ENCODE measurements at places on chromosomes 1 and 21. TPM values are rescaled to one million over a fixed set of nuclear protein-coding genes. Genes with fewer than 3 reads are reported as not detected.

CD84 gene
- 66.2 TPM for total RNA-seq

DNA sequence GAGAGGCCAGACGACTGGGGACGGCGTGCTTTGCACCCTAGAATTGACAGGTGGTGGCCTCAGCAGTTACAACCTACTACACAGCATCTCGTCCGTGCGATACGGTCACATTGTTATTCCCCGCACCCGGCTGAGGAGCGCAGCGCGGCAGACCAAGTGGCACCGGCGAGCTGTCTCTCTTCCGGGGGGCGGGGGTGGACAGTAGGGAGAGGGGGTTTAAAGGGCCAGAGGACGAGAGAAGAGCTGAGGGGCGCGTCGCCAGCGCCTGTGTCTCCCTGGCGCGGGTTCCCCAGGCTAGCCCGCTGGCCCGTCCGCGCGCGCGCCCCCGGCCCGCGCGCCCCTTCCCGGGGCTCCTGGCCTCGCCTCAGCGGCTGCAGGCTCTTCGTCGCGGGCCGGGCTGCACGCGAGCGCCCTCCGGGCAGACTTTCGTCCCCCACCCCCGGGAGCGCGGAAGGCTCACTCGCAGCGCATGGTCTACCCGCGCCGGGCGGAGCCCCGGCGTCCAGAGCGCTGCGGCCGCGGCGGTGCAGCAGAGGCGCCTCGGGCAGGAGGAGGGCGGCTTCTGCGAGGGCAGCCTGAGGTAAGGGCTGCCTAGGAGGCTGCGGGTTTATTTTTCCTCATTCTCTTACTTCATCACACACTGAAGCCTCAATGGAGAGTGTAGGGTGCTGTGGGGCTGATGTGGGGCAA is at the start of gene PDE4B:
Gene PDE4B (plus strand): TSS at position 227 of the 690 bp plus-strand sequence.
- DNase-seq = no peak

GRCh38 chr1:52385376-52385775 is 18.8 kb downstream of the ORC1 start:
- no peak for DNase-seq

DNA sequence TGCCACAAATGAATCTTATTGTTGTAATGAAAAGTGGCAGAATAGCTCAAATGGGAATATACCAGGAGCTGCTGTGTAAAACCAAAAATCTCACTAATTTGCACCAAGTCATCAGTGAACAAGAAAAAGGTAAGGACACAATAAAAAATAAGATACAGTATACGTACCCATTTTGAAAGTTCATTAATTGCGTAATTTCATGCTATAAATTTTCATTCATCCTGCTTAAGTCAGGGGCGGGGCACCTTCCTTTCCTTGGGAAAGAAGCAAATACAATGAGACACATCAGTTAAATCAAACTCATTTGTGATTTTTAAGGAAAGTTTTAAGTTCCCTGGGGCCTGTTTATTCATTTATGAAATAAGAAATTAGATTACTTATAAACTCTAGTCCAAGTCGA is 65.4 kb downstream of the HSPA13 start:
- no peak for DNase-seq

- no peak for DNase-seq
These were observed 55.8 kb upstream of the BOLA1 start for GRCh38 chr1:149843431-149844041.

GRCh38 chr1:75014250-75014649 is 119.9 kb upstream of the LHX8 start:
- DNase-seq = no peak

GRCh38 chr1:227343727-227344551 is 25.6 kb upstream of the CDC42BPA start:
- DNase-seq = no peak

DNA sequence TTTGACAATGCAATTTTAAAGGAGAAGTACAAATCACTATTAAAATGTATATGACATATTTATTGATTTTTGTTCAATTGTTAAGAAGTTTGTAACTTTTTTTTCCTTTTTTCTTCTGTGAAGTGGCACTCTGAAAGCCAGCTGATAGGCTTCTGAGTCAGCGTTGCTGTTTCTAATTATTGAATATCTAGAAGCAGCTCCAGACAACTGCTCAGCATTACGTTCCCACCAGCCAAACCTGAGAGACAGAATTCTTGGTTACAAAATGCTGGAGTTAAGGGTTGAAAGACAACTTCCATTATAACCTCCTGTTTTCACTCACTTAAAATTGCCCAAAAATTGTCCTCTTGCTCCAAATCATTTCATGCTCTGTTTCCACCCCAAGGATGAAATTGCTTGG is 31.4 kb upstream of the LMX1A start:
- DNase-seq = no peak

Measured in T-helper 17 cell (primary cell).